ENCODE measurements at places on chromosomes 12 and 14. TPM values are rescaled to one million over a fixed set of nuclear protein-coding genes. Genes with fewer than 3 reads are reported as not detected.

OR4E2 gene
- polyA plus RNA-seq, result not detected

TMEM132D gene
- polyA plus RNA-seq, result 1.3 TPM

RIPK3 gene
- not detected for polyA plus RNA-seq

PRICKLE1 gene
- 20.6 TPM for polyA plus RNA-seq

AMN gene
- polyA plus RNA-seq, result 0.15 TPM

HHIPL1 gene
- 0.47 TPM for polyA plus RNA-seq

COPZ1 gene
- polyA plus RNA-seq, result 192 TPM

GPR84 gene
- polyA plus RNA-seq, result not detected

MYF5 gene
- not detected for polyA plus RNA-seq

CLEC9A gene
- polyA plus RNA-seq, result not detected

TSPAN8 gene
- not detected for polyA plus RNA-seq

PSMB11 gene
- polyA plus RNA-seq, result not detected

DIO2 gene
- 2.1 TPM for polyA plus RNA-seq

TTC9 gene
- polyA plus RNA-seq, result 14.2 TPM

MUCL1 gene
- polyA plus RNA-seq, result not detected

TMEM229B gene
- polyA plus RNA-seq, result 7.9 TPM

Measured in neural cell (in vitro differentiated cells).